Heart right ventricle (tissue), 16 donors: ENCODE measurements at places on chromosomes 3 and 15. TPM values are rescaled to one million over a fixed set of nuclear protein-coding genes. Genes with fewer than 3 reads are reported as not detected.

SORD gene
- total RNA-seq: 13.9 TPM

VWA5B2 gene
- total RNA-seq: not detected

GRK7 gene
- not detected for total RNA-seq

UBAP1L gene
- 1.7 TPM for total RNA-seq

AHSG gene
- not detected for total RNA-seq

ZFAND6 gene
- 71.3 TPM for total RNA-seq

CKMT1B gene
- total RNA-seq: not detected

IMPG2 gene
- 0.40 TPM for total RNA-seq

FXR1 gene
- total RNA-seq: 235 TPM

DLEC1 gene
- 0.27 TPM for total RNA-seq

CLRN1 gene
- not detected for total RNA-seq

PLA2G4E gene
- total RNA-seq: not detected

CCR3 gene
- 0.61 TPM for total RNA-seq

SAMMSON gene
- not detected for total RNA-seq

RARB gene
- total RNA-seq: 8.6 TPM

SH2D7 gene
- not detected for total RNA-seq

CLDN16 gene
- total RNA-seq: not detected

SMCO1 gene
- total RNA-seq: 59.4 TPM

PLA2G4D gene
- not detected for total RNA-seq

NAA50 gene
- total RNA-seq: 69.0 TPM

MELTF gene
- 6.8 TPM for total RNA-seq

ALAS1 gene
- 202 TPM for total RNA-seq

OCA2 gene
- total RNA-seq: 0.32 TPM

GUCA1C gene
- total RNA-seq: 0.56 TPM

SLC6A1 gene
- 2.1 TPM for total RNA-seq

HEG1 gene
- total RNA-seq: 186 TPM

HES1 gene
- total RNA-seq: 20.8 TPM

MLF1 gene
- 201 TPM for total RNA-seq

SLC6A20 gene
- total RNA-seq: not detected

ADAMTSL3 gene
- 11.8 TPM for total RNA-seq

MYO5C gene
- total RNA-seq: 1.5 TPM

TEX55 gene
- not detected for total RNA-seq

ERC2 gene
- 2.5 TPM for total RNA-seq

SPINT1 gene
- total RNA-seq: not detected

SNURF gene
- 63.4 TPM for total RNA-seq

COL6A6 gene
- total RNA-seq: 1.1 TPM

ANKRD63 gene
- total RNA-seq: not detected

ZCWPW2 gene
- 1.6 TPM for total RNA-seq

IL16 gene
- total RNA-seq: 6.3 TPM

WDR82 gene
- 64.3 TPM for total RNA-seq

LRRIQ4 gene
- not detected for total RNA-seq

ROBO2 gene
- total RNA-seq: 0.80 TPM

OR5K2 gene
- total RNA-seq: not detected

TRH gene
- 0.28 TPM for total RNA-seq

PDCD10 gene
- total RNA-seq: 34.9 TPM

IL17RD gene
- 3.7 TPM for total RNA-seq

SEMA6D gene
- total RNA-seq: 16.1 TPM

CELF6 gene
- total RNA-seq: 0.62 TPM
